ENCODE measurements at places on chromosomes 2 and 18.
A peak's percentile ranks its signal among the peaks of the same experiment; 100 is the strongest.

DNA sequence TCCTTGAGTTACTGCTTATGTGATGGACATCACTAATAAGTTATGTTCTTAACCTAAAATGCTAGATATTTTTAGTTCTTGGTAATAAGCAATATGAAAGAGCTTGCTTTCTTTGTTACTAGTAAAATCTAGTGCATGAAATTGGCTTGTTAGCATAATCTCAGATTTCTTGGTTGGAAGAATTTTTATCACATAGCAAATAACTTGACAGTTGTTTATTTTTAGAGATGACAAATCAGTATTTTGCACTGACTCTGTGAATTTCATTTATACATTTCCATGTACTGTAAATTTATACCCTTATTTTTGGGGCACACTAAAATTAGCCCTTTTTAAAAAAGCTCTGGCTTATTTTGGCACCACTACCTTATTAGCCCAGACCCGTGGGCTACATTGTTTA is 45.6 kb downstream of the LCLAT1 start:
- no peak for DNase-seq

- DNase-seq = no peak
These were observed 84.0 kb upstream of the ACSL3 start for GRCh38 chr2:222776792-222777191.

GRCh38 chr2:208674919-208675318 is 268.3 kb downstream of the PTH2R start:
- DNase-seq = no peak

GRCh38 chr18:64403784-64404503 is 255.1 kb upstream of the LINC00305 start:
- no peak for DNase-seq

- DNase-seq = no peak
These were observed 1220.4 kb upstream of the ZEB2 start for GRCh38 chr2:145740302-145740701.

- DNase-seq = no peak
These were observed 180.4 kb downstream of the CD8B2 start for GRCh38 chr2:106667478-106668070.

- DNase-seq = no peak
These were observed 26.6 kb downstream of the SMCHD1 start for GRCh38 chr18:2681993-2682603.

DNA sequence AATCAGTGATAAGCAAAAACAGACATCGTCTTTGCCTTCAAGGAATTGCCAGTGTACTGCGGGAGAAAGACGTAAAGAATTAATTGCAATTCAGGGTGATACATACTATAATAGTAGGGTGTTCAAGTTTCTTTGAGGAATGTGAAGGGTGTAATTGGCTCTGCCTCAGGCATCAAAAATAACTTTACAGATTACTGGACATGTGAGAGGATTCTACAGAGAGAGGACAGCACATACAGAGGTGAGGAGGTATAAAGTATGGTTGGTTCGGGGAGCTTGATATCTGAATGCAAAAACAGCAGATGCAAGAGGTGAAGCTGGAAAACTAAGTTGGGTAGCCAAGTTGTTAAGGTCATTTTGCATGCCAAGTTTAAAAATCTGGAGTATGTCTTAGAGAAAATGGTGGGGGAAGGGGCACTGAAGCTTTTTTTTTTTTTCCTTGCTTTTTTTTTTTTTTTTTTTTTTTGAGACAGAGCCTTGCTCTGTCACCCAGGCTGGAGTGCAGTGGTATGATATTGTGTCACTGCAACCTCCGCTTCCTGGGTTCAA is 227.5 kb upstream of the FOSL2 start:
- DNase-seq = no peak

DNA sequence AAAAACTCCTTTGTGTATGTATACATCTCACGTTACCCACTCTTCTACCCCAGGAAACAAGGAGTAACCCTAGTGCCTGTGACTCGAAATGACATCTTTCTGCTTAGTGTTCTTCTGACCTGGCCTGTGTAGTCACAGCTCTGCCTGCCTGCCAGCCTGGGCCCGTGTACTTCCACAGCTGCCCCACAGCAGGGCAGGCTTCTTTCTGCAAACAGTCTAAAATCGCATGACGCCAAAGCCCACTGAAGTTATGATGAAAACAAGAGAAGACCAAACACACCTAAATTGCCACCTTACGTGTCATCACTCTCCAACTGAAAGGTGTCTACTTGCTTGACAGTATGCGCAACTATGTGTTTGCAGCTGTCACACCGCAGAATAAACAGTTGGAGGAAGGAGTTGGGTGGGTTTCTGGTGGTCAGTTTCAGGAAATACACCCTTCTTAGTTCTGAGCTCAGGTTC is 1.5 kb downstream of the GAREM1 start:
- peak; percentile 22 for DNase-seq
